NCI-H526 (cell line): ENCODE measurements at places on chromosomes 13 and 19.

DNA sequence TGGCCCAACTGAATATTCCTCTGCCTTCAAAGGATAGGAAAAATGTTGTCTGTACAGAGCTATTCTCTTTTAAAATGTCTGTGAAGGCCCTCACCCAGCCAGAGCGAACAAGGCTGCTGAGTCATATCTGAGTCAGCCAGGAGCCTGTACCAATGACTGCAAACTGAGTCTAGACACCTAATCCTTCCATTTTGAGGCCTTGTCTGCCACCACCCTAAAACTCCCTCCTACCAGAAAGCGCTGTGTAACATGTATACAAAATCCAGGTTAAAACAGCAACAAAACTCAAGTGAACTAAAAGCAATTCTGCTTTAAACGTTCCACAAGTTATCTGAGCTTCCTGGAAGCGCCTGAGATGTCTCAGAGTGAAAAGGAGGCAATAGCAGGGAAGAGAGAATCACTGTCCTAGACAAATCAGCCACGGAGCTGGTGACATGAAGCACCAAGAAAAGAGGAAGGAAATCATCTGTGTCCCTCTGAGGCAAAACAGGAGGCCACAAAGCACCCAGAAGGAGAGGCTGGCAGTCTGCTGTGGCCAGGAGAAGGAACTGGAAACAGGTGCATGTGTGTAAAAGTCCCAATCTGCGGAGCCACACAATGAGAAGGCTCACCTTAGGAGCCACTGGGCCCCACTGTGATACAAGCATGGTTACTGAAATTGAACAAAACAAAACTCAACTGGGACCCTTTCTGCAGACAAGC is 10.2 kb downstream of the DHRS12 start:
- DNase-seq: no peak

GRCh38 chr13:99085139-99085807 is 107.4 kb upstream of the DOCK9 start:
- peak; percentile 37 for DNase-seq

GRCh38 chr13:48962281-48962680 is 13.4 kb upstream of the FNDC3A start:
- no peak for DNase-seq

- DNase-seq: no peak
These were observed 14.7 kb downstream of the RYR1 start for GRCh38 chr19:38448225-38448624.

DNA sequence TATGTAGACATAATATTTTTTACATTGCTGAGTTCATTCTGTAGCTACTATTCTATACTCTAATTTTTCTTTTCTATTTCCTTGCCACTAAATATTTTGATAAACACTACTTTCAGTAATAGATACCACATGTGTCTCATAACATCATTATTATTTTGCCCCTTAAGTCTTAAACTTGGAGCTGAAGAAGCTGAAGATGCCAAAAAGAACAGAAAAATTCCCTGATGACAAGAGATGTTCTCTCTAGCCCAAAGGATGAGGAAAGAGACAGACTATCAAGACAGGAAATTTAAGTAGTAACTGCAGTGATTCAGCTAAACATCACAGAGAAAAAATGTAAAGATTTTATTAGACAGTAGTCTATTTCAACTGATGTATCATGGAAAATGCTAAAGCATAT is 322.0 kb upstream of the KLHL1 start:
- DNase-seq: no peak

DNA sequence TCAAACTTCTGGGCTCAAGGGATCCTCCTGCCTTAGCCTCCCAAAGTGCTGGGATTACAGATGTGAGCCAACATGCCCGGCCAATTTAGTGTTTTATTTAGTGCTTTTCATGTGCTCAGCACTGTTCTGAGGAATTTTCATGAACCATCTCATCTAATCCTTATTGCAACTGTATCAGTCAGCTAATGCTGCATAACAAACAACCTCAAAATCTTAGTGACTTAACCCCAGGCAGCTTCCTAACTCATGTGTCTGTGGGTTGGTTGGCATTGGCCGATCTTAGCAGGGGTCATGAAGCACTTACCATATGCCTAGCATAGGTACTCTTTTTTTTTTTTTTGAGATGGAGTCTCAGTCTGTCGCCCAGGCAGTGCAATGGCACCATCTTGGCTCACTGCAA is 6.2 kb upstream of the SDHAF1 start:
- DNase-seq: no peak

DNA sequence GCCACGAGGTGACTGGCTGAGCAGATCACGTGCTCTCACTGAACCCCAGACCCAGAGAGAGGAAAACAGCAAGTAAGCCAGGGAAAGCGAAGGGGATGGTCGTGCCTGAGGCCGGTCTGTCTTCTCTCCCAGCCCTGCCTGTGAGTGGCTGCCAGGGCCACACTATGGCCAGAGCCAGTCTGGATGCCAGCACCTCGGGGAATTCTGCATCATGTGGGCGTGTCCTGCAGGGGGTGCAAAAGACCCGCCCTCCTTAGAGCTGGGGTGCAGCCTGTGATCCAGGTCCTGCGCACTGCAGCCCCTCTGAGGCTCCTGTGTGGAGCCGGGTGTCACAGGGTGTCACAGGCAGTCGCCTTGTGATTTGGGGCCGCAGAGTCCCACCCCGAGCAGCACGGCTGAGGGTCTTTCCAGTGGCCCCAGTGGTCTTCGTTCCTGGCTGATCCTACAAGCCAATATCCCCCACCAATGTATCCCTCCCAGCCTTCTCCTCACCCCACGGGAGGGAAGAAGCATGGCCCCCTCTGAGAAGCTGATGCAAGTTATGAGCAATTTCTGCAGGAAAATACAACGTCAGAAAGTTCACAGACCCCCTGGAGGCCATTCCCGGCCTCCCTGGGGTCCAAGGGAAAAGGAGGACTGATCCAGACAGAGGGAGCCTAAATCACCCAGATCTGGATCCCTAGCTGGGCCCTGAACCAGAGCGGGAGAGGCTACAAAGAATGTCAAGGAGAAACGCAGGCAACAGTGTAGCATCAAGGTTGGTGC is 7.7 kb downstream of the PPP1R12C start:
- no peak for DNase-seq
